Left lobe of liver (tissue), 2 donors: ENCODE measurements at places on chromosomes 1 and 21.

DNA sequence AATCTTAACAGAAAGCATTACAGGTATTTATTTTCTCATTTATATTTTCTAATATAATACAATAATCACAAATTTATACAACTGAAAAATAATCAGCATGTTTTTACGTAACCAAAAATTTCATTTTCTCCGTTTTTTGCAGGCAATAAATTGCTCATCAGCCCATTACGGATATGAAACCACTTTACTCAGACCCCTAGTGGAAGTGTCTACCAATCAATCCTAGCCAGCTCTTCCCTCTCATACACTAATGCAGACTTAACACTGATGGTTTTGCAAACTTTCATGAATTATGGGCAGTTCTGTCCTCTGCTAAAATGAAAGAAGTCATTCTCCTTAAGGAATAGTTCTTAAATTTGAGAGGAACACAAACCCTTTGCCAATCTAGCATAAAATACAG, 124.7 kb downstream of the EIF4G3 start:
- no peak for DNase-seq

- no peak for DNase-seq
Observed at GRCh38 chr1:154157520-154158306, 2.8 kb upstream of the NUP210L start.

DNA sequence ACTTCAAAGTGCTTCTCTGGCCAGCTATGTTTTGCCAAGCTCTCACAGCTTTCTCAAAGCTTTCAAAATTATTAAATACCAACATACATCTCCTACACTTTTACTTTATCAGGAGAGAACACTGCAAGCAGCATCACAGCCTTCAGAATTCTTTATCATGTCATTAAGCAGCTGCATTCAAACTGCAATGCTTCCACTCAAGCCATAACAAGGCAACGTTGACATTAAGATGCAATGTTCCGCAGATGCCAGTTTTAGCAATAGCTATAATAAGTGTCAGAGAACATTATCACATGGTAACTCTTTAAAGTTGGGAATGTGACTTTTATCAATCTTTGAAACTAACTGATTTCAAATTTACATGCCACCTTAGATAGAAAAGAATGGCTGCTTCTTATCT, 91.9 kb downstream of the LRRC53 start:
- DNase-seq = no peak

GRCh38 chr1:12640237-12640957, 3.5 kb upstream of the AADACL4 start:
- DNase-seq = no peak

DNA sequence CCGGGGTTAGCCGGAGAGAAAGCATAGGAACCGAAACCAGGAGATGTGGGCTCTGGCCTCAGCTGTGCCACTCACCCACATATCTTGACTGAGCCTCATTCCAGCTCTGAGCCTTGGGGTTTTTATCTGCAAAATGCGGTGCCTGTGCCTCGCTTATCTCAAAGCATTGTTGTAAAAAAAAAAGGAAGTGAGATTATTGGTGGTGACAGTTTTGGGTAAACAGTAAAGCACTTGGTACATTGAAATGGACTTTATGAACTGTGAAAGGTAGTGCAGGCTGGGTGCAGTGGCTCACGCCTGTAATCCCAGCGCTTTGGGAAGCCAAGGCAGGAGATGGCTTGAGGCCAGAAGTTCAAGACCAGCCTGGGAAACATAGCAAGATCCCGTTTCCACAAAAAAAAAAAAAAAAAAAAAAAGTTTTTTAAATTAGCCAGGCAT, 3.8 kb downstream of the PTAFR start:
- no peak for DNase-seq

- no peak for DNase-seq
Observed at GRCh38 chr1:247748041-247748440, at the start of gene OR14A2. Gene OR14A2, minus strand, starts transcription at chr1:247748141.

- no peak for DNase-seq
Observed at GRCh38 chr1:55322842-55323241, 107.7 kb upstream of the USP24 start.

DNA sequence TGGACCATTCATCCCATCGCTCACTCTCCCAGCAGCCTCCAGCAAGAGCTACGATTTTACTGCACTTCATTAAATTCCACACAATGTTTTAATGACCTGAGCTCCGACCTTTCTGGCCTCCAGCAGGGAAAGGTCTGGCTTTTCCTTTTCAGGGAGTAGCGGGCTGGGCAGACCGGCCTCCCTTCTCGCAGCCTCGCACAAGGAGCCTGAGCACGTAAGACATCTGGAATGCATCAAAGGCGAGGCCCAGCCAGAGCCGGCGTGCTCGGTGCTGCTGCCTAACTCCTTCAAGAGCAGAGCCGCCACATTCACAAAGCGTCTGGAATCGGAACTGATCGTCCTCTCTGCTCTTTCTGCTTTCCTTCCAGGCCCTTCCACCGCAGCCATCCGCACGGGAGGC, 32.5 kb upstream of the FHAD1 start:
- DNase-seq = no peak

DNA sequence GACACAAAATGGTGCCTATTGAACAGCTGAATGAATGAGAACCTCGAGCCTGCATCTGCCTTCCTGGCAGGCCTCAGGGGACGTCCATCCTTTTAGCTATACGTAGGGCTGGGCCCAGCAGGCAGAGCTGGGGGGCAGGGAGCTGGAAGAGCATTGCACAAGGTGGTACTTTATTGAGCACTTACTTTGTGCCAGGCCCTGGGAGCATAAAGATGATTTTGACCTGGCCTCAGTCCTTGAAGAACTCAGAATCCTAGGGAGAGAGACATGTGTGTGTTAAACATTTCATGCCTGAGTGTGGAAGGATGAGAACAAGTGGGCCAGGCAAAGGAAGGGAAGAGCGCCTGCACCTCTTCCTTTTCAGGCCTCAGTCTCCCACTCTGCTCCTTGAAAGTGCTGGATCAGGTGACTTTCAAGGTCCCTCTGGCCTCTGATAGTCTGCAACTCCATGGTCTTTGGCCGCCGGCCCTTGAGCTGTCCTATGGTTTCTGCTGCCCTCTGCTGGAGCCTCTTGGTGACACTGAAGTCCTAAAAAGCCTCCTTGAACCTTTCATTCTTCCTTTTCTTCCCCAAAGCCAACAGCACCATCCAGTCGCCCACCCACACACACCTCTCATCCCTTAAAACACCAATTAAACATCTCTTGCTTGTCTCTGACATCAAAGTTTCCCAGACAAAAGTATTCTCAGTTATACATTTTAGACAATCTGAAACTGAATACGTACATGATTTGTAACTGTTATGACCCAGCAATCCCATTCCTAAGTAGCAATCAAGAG, 3.5 kb upstream of the PEAR1 start:
- peak; percentile 79 for DNase-seq

- no peak for DNase-seq
Observed at GRCh38 chr1:1058921-1059493, 15.1 kb downstream of the RNF223 start.

GRCh38 chr1:182259229-182259872, 132.2 kb downstream of the GLUL start:
- peak; percentile 59 for DNase-seq

- no peak for DNase-seq
Observed at GRCh38 chr1:219374636-219375035, 201.0 kb downstream of the LYPLAL1 start.

- DNase-seq = no peak
Observed at GRCh38 chr1:38852780-38853179, 6.8 kb downstream of the RRAGC start.

- DNase-seq = no peak
Observed at GRCh38 chr1:72280131-72280530, 2.2 kb downstream of the NEGR1 start.

GRCh38 chr1:167263819-167264464, 43.3 kb downstream of the POU2F1 start:
- no peak for DNase-seq

- DNase-seq = peak; percentile 45
Observed at GRCh38 chr1:2610036-2610959, 22.5 kb downstream of the MMEL1 start.

DNA sequence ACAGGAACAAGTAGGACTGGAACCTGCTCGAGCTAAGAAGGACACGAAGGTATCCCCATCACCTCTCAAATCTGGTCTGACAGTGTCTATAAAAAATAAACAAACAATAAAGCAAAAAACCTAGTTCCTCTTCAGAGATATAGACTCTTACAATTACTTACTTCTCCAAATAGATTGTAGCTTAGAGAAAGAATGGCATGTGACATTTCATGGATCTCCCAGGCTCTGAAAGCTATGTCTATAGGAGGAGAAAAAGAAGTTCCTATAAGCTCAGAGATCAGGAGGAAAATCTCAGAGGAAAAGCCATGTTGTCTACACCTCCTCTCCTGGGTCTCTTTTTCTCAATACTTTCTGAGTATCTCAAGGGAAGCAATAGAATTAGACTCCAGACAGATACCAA, 12.3 kb upstream of the OR10J5 start:
- no peak for DNase-seq

DNA sequence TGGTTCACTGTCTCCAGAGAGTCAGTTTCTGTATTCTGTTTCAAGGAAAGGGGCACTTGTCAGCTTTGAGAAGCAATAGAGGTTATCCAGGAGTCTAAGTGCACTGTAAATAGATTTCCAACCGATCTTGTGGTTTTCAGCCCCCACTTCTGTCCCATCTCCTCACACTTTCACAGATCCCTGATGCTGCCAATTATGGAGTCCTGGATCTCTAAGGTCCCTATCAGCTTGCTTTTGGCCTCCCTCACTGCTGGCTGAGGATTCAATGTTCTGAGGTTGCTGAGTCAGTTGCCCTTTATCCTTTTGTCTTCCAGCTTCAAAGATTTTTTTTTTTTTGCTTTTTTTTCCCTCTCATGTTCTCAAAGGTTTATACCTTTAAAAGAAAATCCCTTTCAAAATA, 98.4 kb downstream of the DIRAS3 start:
- no peak for DNase-seq

GRCh38 chr1:211925016-211925415, 94.5 kb upstream of the LPGAT1 start:
- DNase-seq = no peak

DNA sequence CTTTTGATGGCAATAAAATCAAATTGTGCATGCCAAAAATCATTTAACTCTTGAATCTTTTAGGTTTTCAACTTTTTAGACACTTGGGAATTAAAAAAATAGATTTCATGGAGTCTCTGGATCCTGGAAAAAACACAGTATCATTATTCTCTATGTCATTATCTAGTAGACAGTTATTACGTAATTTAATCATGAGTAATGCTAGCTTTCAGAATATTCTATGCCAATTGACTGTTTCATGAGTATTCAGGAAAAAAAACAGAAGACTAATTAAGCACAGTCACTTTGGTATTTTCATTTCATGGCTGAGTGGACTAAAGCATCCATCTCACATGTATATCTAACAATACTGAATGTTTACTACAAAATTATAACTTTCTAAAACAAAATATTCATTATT, 44.0 kb downstream of the ODF2L start:
- DNase-seq = no peak

- no peak for DNase-seq
Observed at GRCh38 chr1:61904354-61904753, 162.1 kb downstream of the PATJ start.

GRCh38 chr1:54249819-54250435, 50.0 kb downstream of the MRPL37 start:
- DNase-seq = no peak

GRCh38 chr1:12597792-12598191, 20.2 kb downstream of the DHRS3 start:
- DNase-seq = peak; percentile 72

GRCh38 chr21:17526776-17527175, 13.9 kb downstream of the CXADR start:
- no peak for DNase-seq

DNA sequence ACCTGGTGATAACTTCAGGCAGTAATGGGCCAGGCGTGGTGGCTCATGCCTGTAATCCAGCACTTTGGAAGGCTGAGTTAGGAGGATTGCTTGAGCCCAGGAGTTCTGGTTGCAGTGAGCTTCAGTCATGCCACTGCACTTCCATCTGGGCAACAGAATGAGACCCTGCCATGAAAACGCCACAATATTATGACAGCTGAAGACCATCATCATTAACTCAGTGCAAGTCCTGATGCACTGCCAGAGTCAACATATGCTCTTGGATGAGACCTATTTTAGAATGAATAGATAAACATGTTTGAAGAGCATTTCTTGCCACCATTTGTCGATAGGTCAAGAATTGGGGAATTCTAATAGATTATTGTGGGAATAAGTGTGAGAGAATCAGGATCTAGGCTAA, 26.4 kb downstream of the HENMT1 start:
- DNase-seq = no peak

- peak; percentile 75 for DNase-seq
Observed at GRCh38 chr1:67832737-67833601, at the start of gene GNG12. Gene GNG12, minus strand, starts transcription at chr1:67833467. Its CDS starts 125,781 bp downstream, at chr1:67707686.

DNA sequence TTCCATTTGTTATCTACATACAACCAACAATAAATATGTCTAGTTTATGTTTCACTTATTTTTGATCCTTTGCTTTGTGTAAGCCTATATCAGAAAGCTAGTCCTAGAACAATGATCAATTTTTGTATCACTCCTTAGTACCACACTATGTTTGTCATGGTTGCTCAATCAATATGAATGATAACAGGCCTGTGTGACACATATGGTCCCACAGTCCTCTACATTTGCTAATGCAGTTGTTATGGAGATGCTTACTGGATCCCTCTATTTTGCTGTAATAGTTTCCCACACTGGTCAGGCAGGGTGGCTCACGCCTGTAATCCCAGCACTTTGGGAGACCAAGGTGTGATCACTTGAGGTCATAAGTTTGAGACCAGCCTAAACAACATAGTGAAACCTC, 59.1 kb downstream of the ERO1B start:
- DNase-seq = no peak

DNA sequence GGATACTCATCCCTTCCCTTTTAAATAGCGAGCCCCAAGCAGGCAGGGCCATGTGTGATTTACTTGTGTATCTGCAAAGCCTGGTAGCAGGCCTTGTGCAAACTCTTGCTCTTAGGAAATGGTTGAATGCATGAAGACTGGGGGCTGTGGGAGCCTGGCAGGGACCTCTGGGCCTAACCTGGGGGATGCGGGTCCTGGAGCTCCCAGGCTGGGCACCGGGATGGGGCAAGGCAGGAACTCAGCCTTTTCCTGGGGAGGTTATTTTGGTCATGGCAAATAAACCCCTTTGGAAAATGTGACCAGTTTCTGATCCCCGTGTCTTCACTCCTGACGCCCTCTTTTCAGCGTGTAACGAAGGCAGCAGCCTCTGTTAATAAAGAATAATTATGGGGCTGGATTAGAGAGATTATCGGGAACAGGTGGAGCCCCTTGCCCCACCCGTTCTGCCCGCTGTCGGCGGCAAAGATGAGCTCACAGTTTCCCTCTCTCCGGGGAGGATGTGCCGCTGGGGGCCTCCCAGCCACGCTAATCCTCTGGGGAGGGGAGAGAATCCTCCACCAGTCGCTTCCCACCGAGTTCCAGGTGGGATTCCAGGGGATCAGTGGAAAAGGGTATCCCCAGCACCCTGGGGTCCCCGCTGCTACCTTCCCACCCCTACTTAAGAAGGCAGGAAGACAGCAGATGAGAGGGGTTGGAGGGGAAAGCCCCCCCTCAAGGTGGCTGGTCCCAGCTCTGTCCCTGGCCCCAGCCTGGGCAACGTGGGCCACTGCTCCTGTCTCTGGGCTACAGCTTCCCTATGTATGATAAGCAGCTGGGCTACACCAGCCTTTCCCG, 69.7 kb upstream of the WNT4 start:
- DNase-seq = no peak
